NCI-H524 treated with DMSO at 0.1 percent for 48 hours (cell line): ENCODE measurements at places on chromosomes 1 and 21.

- no peak for DNase-seq
Measured at GRCh38 chr1:205636732-205637131, 4.9 kb upstream of the ELK4 start.

- DNase-seq = no peak
Measured at GRCh38 chr1:62589321-62589720, 8.0 kb upstream of the ANGPTL3 start.

GRCh38 chr1:115337633-115338456 lies at the start of gene NGF:
TSS of gene NGF (minus strand) at chr1:115338249. CDS start at chr1:115286795, 51,454 bp downstream.
- DNase-seq = peak; percentile 30

GRCh38 chr1:41766546-41766945 lies 152.2 kb downstream of the HIVEP3 start:
- DNase-seq = no peak

- no peak for DNase-seq
Measured at GRCh38 chr1:55836086-55836485, 620.9 kb upstream of the USP24 start.

DNA sequence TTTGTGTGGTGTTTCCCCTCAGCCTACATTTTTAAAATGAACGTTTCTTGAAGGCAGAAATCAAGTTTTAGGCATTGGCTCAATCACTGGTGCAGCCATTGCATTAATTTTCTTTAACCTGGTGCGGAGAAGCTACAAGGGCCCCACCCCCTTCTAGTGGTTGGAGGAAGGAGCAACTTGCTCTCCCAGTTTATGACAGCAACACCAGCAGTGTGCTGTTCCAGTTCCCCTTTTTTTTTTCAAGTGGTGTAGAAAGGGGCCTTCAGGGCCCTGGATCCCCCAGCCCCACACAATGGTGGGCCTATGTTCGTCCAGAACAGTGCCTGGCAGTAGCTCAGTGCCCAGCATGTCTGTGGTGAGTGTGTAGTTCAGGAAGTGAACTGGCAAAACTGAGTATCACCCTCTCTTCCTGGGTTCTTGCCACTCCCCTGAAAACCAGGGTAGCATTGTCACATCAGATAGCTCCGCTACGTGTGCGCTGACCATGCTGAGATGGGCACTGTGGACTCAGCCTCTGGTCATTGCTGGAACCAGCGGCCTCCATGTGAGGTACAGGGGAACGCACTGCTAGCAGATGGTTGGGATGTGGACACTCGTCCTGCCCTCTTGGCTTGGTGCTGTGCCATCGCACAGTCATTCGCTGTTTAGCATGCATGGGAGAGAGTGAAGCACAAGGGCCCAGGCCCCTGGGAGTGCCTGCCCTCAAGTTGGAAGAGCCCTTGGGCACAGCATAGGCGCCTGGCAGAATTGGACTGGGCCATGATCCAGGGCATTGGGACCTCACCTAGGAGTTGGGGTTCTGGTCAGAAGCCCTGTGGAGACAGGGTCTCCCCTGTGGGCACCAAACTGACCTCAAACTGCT lies 7.2 kb downstream of the ARF1 start:
- no peak for DNase-seq

DNA sequence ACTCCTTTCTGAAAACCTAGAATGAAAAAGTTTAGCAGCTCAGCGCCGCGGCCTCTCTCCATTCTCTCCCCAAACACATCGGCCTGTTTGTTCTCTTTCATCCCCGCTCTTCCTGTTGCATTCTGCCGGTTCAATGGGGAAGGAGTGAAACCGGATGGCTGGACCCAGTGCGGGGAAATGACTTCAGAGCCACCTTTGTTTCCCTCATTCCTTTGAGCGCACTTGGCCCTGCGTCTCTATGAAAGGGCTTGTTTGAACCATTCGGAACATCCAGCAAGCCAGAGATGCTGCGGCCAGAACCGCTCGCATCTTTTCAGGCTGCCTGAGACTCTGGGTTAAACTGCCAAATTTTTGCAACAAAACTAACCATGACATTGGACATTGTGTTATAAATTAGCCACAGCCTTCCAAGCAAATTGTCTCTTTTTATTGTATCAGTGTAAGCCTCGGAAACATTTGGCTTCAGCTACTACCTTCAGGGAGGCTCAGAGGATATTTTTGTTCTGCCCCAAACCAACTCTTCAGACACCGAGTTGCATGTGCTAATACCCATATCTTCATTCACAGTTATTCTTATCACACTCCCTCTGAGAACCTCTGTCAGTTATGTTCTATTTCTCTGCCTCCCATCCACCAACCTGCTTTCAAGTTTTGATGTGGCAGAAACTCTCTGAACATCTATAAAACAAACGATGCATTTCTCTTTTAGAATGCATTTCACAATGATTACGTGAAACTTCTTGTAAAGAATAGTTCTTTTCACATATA lies 5.1 kb upstream of the OLIG1 start:
- DNase-seq = no peak

DNA sequence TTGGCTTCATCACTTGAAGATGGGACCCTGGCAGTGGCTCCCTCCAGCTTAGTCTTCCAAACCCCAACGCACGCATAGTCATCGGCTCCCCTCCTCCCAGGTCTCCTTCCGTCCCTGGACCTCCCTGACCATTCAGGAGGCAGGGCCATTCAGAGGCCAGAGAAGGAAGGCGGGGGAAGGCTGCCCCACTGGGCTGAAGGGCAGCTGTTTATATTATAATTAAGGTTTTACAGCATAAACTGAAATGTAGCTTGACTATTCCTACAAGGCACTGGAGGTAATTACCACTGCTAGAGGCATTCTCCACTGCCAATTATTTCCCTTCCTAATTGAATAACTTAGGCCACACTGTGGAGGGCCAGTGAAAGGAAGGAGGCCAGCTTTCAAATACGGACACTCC lies 170.6 kb upstream of the PROX1 start:
- DNase-seq = no peak

DNA sequence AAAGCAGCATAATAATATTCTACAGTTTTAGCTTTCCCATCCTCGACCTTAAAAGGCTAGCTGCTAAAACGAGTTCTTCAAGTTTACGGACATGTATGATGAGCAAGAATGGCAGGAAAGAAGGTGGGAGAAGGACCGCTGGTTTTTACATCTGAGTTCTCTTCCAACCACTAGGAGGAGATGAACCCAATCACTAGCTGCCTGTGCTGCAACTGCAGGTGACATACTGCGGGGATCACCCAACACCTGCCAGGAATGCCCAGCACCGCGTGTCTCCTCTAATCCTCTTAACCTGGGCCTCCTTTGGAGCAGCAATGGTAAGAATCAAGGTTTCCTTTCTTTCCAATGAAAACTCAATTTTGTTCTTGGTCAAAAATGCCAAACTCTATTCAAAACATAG lies 23.5 kb downstream of the TOR3A start:
- DNase-seq = peak; percentile 2

- DNase-seq = no peak
Measured at GRCh38 chr1:9440763-9441194, 98.5 kb upstream of the SLC25A33 start.
